ENCODE measurements at places on chromosomes 2 and 18.

GRCh38 chr2:17076533-17076932 lies 410.9 kb upstream of the CYRIA start:
- no peak for DNase-seq

DNA sequence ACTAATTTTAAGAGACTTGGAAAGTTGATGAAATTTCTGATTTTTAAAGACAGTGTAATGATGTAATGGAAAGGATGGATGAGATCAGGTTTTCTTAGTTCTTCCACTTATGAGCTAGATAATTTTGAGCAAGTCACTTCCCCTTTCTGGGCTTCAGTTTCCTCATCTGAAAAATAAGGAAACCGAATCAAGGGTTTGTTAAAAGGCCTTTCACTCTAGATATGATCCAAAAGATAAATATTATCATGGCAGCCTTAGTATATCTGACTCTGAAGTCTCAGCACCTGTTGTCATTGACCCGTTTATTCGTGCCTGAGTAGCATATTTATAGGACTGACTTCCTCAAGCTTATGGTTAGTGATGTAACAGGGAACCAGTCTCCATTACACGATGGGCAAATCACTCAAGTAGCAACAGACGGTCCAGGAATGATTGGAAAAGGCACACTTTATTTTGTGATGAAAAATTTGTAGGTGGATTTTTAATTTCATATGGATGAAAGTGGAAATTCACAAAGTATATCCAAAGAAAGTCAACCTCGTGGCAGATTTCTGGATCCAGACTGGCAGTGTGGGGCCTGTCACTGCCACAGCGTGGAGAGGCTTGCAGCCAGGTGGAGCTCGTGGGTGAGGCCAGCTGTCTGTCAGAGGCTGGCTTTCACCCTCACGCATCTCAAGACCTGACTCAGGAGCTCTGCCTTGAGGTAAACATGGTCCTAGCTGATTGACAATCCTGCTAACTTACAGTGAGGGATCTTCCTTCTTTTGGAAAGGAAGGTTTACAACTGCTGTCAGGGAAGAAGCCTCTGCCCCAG lies 137.9 kb upstream of the CXCR4 start:
- no peak for DNase-seq

DNA sequence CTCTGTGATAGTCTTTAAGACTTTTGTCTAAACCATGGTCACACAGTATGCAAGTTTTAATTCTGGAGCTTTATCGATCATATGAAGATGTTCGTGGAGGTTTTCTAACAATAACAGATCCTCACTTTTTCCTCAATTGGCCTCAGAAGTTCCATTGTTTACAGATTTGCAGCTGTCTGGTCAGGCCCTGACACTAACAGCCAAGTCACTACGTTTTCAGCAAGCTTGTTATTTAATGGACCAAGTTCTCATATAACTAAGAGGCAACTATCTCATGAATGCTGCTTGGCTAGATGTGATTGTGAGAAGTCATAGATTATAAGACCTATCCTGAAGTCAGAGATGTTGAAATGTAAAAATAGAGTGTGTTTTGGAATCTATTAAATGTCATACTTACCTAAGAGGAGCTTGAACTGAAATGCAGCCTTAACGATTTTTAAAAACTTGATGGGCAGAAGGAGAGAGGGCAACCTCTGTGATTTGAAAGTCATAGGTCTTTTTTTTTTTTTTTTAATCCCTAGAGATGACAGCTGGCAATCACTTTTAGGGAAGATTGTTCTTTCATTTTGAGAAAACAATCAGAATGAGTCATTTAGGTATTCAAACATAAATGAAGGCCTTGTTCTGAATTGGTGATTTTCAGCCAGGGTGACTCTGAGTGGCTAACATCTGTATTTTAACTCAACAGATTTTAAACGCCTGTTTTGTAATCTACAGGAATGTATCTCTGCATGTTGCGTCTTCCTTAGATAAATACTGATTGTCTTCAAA lies 48.4 kb upstream of the NEMP2 start:
- no peak for DNase-seq

DNA sequence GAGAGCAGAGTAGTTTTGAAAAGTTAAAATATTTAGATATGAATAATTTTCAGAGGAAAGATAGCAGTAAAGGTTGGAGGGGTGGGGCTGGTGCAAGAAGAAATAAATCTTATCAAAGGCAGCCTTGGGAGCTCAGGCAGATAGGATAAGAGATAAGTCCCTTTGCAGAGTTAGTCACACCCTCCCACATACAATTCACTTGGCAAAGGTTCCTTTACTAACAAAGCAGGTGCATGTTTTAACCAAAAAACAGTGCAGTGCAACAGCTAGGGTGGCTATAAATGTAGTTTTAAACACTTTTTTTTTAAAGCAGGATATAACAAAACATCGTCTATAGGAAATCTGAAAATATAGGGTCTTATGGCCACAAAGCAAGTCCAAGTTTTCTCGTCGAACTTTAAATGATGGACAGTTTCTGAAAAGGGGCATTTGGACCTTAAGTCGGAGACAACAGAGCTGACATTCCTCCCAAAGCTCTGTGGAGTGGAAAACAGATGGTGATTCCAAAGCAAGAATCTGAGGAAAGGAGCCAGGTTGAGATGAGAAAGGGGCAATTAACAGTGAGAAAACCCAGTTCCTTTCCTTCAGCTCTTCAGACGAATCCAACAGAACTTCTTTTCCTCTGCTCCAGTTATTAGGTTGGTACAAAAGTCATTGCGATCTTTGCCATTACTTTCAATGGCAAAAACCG lies 53.0 kb downstream of the EPHA4 start:
- no peak for DNase-seq

DNA sequence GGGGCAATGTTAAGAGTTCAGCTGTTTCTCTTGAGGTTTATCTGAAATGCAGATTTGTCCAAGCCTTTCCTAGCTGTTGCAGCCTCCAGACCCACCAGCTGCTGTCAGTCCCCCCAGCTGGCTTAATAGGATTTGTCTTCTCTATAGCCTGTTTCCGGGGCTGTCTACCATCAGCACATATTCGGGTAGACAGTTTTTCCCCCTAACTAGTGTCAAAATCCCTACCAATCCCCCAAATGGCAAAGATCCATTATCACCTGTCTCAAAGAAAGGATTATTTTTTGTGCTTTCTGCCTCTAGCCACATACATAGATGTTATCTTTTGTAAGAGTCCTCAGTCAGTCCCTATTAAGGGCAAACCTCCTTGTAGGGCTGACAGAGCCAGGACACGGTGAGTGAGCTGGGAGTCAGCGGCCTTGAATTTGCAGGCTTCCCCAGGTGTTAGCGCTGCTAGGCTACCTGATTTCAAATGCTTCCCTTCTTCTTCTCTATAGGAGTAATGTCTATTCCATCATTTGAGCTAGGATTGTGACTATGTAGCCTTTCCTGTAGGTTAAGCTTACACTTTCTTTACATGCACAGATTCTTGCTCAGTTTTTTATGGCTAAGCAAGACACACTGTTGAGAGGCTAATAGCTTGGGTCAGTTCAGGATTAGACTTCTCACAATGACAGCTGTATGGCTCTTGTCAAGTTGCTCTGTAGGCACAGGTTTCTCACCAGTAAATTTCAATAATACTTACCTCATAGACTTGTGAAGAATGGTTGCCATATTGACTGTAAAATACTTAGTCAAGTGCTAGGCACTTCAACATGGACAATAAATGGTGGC lies 171.1 kb upstream of the UNC80 start:
- DNase-seq, result no peak
